ENCODE measurements at places on chromosomes 1 and 21. TPM values are rescaled to one million over a fixed set of nuclear protein-coding genes. Genes with fewer than 3 reads are reported as not detected.

GRCh38 chr1:55071477-55071876, 32.1 kb downstream of the PCSK9 start:
- peaks cover 9% of the 10 kb centered on the region for H3K4me1 ChIP-seq
- DNase-seq: no peak
- H3K36me3 ChIP-seq: peaks cover 4% of the 10 kb centered on the region
- H3K27me3 ChIP-seq: no peaks in the 10 kb centered on the region

RASSF5 gene
- total RNA-seq: 11.0 TPM

DNA sequence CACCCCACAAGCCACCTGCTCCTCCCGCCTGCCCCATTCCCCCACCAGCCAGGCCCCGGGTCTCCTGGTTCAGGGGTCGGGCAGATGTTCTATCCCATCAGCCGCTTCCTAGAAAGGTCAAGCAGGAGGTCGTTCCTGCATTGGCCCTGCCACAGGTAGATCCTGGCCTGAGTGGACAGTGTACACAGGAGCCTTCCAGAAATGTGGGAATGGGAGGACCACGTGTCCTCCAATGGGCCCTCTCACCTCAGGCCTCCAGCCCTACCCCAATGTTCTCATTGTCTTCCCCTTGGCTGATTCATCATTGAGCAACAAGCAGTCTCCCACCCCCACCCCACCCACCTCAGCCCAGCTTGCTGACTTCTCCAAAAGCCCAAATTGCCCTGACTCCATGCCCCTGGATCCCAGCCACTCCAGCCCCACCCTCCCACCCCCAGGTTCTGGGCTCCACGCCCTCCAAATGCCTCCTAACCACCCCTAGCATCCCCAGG, 2.1 kb downstream of the S100A16 start:
- H3K27ac ChIP-seq: peak overlapping the region; percentile 100
- peaks cover 20% of the 10 kb centered on the region for H3K4me1 ChIP-seq
- H3K27me3 ChIP-seq: no peaks in the 10 kb centered on the region
- no peak for DNase-seq

DNA sequence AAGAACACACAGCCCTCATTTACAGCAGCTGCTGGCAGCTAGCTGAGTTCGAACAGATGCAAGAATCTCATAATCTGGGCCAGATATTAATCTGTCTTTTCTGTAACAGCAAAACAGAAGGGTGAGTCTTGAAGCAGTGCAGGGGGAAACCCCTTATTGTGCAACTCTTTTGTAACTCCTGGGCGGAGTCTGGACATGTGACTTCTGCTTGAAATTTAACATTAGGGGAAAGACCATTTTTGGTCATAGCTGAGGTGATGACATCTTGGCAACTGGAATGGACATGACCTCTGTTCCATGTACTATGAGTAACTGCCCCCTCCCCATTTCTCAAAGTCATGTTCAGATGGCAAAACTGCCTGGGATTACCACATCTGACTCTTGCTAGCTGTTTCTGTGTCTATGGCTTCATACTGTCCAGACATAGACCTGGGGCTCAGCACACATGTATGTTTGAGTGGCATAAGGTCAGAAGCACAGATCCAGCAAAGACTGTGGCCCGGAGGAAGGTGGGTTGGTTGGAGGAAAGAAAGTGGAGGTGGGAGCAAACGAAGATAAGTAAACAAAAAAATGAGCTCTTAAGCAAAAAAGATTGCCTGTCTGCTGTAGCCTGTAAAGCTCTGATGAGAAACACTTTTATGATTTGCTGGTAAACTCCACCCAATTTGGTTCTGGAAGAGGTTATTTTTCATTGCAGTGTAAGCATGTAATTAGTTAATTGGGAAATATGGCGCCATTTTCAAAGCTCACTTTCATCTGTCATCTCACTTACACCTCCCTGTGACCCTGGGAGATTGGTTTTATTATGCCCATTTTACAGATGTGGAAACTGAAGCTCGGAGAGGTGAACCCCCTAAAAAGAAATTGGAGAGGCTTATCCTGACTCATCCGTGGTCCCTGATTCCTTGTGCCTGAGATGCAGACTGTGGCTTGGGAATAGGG, 26.1 kb downstream of the ETS2 start:
- H3K4me3 ChIP-seq: no peak overlapping the region
- H3K4me1 ChIP-seq: peaks cover 4% of the 10 kb centered on the region
- H3K27me3 ChIP-seq: no peaks in the 10 kb centered on the region
- H3K27ac ChIP-seq: peak overlapping the region; percentile 69
- H3K36me3 ChIP-seq: no peaks in the 10 kb centered on the region
- peak; percentile 92 for DNase-seq

AADACL4 gene
- not detected for total RNA-seq

Data from breast epithelium (tissue), 4 donors.